ENCODE measurements at places on chromosomes 12 and 14.

- no peak for DNase-seq
Observed at GRCh38 chr14:101032433-101032832, 128.9 kb upstream of the RTL1 start.

GRCh38 chr14:51873221-51873893, 12.9 kb downstream of the GNG2 start:
- DNase-seq: no peak

GRCh38 chr12:31682136-31682962, 22.9 kb downstream of the ETFBKMT start:
- DNase-seq: peak; percentile 92

GRCh38 chr12:92513231-92513730, 189.5 kb upstream of the PLEKHG7 start:
- no peak for DNase-seq
